PC-9 (cell line): ENCODE measurements at places on chromosomes 5 and 9.

DNA sequence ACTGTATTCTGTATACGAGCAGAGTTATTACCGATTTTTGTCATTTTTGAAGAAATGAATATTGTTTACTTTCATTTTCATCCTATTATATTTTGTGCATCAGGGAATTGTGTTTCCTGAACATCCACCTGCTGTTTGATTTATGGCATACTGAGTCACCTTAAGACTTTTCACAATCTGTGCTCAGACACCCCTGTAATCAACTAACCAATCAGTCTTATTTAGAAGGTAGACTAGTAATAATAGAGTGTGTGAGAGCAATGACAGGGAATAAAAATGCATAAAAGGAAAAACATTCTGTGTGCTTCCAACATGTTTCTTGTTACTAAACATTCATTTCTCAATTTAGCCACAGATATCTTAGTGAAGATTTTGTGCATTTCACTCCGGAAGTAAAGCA is 1413.6 kb upstream of the ACO1 start:
- no peak for DNase-seq

- DNase-seq: no peak
Observed at GRCh38 chr5:8714861-8715260, 831.0 kb downstream of the SEMA5A start.

DNA sequence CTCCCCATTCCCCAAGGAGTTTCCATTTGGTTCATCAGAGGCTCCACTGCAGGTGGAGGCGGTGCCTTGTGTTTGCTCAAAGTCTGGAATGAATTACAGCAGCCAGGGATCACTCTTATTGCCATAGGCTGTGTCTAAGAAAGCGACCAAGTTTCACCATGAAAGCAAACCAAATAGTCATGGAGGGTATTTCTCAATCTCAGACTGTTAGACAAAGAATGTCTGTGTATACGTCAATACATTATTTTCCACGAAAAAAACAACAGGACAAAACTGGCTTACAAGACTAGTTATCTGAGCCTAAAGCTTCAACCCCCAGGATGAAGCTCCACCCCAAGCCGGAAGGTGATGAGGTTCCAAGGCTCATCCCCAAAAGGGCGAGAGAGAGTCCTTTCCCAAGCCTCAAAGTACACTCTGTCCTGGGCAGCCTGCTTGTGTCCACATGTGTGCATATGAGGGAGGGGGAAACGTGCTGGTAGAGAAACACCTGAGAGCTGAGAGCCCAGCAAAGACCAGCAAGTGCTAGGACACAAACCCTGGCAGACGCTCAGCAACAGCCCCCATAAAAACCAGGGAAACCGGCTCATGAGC is 4.3 kb downstream of the B4GALT1 start:
- DNase-seq: no peak

DNA sequence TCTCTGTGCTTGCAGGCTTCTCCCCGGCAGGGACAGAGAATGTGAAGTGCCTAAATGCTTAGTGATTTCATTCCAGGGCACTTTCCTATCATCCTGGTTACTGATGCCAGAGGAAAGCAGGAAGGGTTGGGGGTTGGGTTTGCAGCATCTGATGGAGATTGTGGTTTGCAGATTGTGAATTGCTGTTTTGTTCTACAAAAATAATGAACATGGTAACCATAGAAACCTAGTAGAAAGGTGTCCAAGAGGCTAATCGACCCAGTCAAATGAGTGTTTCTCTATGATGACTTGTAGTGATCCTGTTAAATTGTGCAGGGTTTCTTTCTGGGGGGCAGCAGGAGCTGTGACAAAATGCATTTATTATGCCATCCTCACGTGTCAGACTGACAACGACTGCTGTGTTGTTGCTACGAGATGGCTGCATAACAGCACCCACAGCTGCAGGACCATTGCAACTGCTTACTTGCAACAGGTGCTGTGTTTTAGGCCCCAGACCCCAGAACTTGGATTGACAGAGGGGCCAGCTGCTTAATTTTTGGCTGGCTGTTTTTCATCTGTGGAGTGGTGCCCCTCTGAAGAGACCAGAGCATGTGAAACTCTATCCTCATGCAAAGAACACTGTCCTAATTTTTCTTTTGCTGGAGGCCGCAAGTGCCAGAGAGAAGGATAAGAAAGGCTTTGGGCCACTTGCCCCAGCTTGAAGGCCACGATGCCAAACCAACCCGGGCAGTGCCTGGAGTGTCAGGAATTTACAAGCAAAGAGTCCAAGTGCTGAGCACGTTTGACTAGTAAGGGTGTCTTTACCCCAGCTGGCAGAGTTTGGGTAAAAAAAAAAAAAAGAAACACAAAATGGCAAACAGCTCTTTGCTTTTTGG is 397.8 kb downstream of the GADD45G start:
- DNase-seq: no peak

GRCh38 chr5:57598756-57599155 is 116.1 kb upstream of the ACTBL2 start:
- DNase-seq: no peak
